Keratinocyte (primary cell): ENCODE measurements at places on chromosomes 4 and X.

DNA sequence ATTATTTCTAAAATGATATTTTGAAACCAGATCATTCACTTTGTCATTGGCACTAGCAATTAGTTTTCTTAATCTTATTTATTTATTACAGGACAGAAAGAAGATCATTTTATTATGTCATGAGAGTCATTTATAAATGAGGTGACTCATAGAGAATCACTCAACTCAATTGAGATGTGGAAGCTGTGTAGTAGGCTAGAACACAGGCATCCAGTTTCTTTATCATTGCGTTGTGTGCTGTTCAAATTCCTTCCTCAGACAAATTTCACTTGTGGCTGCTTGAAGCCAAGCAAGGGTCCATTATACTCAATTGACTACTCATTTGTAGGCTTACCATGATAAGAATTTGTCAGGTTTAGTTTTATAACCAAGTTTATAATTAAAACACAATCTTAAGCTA is 87.6 kb downstream of the MRPL1 start:
- DNase-seq: no peak

DNA sequence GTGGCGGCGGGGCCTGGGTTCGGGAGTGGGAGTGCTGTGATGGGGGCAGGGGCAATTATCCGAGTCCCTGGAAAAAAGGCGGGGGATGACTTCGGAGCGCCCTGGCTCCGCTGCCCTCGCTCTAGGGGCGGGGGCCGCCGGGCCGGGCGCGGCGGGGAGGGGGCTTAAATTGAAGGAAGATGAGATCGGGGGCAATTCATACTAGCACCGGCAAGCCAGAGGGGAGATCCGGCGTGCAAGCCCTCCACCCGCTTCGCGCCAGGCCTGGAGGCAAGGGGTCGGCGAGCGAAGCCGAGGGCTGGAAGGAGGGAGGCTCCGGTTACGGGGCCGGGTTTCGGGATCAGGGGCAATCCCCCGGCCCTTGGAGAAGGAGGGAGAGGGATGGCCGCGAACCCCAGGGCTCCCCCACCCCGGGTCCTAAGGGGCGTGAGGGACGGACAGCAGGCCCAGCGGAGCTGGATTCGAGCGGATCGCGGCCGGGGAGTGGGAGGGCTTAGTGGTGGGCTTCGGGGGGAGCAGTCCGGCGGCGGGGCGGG is 1.2 kb downstream of the BCORL1 start:
- no peak for DNase-seq

GRCh38 chr4:158884280-158884679 is 115.5 kb downstream of the FNIP2 start:
- no peak for DNase-seq

- no peak for DNase-seq
Measured at GRCh38 chr4:183722731-183723560, 63.9 kb downstream of the TRAPPC11 start.

DNA sequence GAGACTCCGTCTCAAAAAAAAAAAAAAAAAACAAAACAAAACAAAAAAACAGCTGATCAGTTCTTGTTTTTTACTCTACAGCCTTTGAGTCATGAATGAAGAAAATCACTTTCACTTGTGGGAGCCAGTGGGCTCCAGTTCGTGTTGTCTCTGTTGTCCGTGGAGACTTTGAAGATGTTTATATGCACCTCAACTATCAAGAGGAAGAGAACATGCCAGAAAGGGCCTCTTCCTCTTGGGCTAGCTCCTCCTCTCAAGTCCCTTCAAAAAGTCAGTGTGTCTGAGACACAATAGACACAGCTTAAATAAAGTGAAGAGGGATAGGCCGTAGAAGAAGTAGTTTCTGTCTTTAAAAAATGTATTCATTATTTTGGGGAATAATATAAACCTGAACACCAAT is 182.7 kb downstream of the KDR start:
- DNase-seq: no peak

DNA sequence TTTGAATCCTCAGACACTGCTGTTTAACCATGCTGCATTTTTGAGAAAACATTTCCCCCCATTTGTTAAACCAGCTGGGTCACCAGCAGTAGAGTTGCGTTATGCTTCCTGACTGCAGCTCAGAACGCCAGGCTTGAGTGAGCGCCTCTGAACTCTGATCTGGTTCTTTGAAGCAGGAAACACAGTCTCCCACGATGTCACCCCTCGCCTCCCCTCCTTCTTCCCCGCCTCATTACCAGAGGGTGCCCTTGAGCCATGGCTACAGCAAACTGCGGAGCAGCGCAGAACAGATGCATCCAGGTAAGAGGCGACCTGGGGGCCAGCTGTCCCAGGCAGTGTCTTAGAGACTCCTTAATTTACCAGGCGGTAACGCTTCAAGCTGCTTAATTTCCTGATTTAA is 78.4 kb downstream of the REPS2 start:
- no peak for DNase-seq

DNA sequence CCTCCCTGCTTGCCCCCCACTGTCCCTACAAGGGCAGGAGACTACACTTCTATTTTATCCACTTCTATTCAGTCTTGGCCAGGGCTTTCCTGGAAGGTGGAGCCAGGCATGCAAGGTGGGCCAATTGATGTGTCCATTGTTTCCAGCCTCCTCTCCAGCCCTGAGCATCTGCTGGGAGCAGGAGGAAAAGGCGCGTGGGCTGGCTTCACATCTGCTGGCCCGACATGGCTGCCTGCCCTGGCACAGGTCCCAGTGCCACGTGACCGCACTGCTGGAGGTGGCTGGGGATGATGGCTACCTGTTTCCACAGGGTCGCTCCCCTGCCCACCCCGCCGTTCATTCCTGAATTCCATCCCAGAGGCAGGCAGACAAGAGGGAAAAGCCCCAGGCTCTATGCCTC is 247.7 kb downstream of the AFAP1 start:
- DNase-seq: no peak

- DNase-seq: no peak
Measured at GRCh38 chrX:41001327-41001726, 83.9 kb upstream of the USP9X start.

DNA sequence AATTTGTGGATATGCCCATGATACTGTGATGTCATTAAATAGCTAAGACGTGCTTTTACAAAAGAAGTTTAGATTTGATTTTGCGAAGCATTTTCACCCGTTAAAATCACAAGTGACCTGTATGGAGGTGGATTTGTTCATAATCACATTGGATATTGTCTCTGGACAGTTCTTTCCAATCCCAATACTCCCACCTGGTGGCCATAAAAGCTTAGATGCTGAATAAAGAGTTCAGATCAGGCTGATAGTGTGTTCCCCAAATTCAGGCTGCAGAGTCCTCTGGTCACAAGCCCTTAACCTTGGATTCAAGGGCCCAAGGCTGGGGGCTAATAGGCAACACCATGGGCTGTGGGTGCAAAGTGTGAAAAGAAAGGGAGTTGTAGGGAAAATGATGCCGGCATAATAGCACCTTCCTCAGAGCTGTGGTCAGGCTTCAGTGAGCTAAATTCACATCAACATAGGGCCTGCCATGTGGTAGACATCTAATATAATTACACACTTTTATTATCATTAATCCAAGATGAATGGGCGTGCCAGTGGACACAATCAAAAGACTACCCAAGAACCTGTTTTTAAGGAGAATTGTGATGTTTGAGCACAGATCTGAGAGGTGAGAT is 28.1 kb downstream of the SMIM43 start:
- no peak for DNase-seq

DNA sequence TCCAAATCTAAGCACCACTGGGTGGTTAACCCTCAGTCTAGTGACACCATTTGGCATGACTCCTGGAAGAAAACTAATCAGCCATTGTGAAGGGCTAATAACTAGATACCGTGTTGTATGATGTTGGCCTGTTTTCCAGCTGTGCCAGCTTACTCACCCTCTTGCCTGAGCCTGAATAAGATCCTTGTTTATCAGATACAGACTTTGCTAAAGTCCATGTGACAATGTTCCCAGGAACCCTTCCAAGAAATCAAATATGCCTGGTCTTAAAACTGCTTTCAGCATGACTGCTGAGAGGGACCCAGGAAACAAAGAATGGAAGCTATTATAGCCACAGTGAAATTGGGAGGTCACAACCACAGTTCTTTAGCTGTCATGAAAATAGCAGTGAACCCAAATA is 640.8 kb upstream of the INTU start:
- DNase-seq: no peak

- DNase-seq: no peak
Measured at GRCh38 chrX:53193093-53193492, 31.9 kb downstream of the KDM5C start.

- DNase-seq: no peak
Measured at GRCh38 chr4:1451106-1451751, 45.0 kb upstream of the NKX1-1 start.

GRCh38 chr4:110963662-110964280 is 340.9 kb upstream of the PITX2 start:
- no peak for DNase-seq

- no peak for DNase-seq
Measured at GRCh38 chr4:56655209-56655626, 25.9 kb downstream of the HOPX start.

GRCh38 chr4:101067383-101067782 is 279.9 kb downstream of the PPP3CA start:
- DNase-seq: no peak

DNA sequence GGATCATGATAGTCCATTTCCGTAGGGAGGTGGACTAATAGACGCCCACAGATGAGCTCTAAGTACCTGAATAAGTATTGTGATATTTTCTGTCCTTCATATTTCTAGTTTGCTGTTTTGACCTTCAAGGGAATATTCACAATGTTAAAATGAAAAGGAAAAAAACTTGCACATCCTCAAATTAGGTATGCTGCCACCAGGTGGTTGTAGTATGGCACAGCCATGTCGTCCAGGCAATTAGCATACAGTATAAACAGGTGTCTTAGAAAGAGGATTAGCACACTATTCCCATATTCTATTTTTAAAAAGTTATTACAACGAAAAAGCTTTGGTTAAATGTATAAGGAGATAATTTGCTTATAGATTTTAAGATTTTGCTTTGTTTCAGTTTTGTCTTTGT is 802.0 kb downstream of the RPA4 start:
- no peak for DNase-seq

- DNase-seq: no peak
Measured at GRCh38 chrX:39514801-39515200, 583.0 kb downstream of the BCOR start.

DNA sequence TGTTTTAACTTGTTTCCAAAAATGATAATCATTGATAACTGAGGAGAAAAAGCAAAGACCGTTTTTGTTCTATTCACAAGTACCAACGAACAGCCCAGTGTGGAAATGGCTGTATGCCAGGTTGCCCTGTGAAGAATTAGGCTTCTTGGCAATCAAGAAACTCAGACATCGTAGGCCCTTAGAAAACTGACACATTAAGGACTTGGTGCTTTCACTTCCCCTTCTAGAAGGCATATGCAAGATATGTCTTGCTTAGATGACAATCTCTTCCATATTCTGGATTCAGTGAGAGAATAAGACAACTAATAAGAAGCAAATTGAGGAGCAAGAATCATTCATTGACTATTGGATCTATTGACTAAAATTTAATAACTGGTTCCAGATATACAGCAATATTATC is 56.6 kb downstream of the ANAPC10 start:
- no peak for DNase-seq

GRCh38 chrX:121172703-121173102 is 125.3 kb downstream of the GLUD2 start:
- no peak for DNase-seq

DNA sequence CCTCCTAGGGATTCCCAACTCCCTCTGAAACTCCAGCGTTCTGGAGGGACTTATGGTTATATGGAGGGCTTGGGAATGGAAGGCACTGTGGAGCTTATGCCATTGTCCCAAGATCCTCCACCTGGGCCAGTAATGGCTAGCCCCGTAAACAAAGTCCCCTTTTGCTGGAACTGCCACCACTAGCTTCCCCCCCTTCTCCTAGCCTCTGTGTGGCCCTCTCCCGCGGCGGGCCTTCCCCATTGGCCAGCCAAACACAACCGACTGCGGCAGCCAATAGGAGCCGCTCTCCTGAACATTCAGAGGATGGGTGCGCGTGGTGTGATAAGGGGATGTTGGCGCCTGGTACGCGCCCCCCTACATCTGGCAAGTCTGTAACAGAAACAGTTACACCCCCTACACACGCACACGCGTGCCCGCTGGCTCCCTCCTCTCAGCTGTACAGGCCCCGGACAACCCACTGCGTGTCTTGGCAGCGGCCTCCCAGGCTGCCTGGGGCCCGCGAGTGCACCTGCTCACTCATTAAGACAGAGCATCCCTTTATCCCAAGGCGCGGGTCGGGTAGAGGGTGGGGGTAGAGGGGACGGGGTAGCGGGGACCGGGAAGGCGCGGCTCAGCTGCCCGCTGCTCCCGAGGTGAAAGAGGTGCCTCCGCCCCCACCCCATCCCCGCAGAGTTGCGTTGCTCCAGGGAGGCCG is 863 bp upstream of the RAB33A start:
- no peak for DNase-seq

- no peak for DNase-seq
Measured at GRCh38 chrX:131778269-131779218, 234.7 kb downstream of the OR13H1 start.

- DNase-seq: no peak
Measured at GRCh38 chr4:12393631-12394262, 965.1 kb upstream of the HS3ST1 start.

DNA sequence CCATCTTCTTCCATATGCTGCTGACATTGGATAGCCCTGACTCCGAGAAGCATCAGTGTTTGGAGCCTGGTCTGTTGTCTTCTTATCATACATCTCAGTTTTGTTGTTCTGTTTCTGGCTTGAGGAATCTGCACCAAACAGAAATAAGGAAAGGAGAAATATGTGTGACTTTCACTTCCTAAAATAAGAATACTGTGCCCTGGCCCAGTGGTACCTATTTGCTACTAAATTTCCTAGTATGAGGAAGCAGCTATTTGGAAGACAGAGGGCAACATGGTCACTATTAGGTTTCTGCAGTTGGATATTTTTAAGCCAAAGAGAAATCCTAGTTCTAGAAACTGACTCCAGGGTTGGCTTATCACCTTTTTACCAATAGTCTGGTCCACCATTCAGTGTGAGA is 16.8 kb downstream of the CT47C1 start:
- no peak for DNase-seq

DNA sequence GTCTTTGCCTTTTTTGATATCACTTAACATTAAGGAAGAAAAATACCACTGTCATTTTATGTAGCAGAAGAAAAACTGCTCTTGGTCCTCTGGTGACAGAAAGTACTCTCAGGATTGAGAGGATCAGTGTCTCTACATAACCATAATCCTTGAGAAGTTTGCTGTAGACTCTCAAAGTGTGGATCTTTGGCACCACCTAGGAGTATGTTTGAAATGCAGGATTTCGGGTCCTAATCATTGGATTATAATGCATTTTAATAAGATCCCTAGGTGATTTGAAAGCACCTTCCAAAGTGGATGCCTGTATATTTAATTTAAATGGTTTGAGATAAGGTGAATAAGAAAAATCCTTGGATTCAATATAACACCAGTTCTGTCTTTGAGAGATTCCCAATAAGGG is 23.2 kb downstream of the MOB1B start:
- DNase-seq: no peak

GRCh38 chr4:28310926-28311325 is 1450.3 kb downstream of the STIM2 start:
- DNase-seq: peak; percentile 1

- DNase-seq: no peak
Measured at GRCh38 chr4:23125118-23125517, 432.4 kb downstream of the GBA3 start.
